ENCODE measurements at places on chromosomes 11 and 22.

DNA sequence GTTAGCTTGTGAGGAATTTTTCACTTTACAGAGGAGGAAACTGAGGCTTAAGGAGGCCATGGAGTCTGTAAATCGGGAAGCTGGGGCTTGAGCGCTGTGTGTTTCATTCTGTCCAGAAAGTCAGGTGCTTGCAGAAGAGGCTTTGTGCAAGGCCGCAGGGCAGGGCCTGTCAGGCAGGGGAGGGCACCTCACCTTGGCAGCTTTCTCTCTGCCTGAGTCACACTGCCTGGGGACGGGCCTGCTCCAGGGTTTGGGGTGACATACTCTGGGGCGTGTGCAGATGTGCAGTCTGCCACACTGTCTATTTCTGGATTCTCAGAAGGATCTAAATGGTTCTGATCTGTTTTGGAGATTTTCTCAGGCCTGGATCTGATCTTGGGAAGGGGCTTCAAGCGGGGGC is 8.4 kb downstream of the INCENP start:
- no peak for DNase-seq

DNA sequence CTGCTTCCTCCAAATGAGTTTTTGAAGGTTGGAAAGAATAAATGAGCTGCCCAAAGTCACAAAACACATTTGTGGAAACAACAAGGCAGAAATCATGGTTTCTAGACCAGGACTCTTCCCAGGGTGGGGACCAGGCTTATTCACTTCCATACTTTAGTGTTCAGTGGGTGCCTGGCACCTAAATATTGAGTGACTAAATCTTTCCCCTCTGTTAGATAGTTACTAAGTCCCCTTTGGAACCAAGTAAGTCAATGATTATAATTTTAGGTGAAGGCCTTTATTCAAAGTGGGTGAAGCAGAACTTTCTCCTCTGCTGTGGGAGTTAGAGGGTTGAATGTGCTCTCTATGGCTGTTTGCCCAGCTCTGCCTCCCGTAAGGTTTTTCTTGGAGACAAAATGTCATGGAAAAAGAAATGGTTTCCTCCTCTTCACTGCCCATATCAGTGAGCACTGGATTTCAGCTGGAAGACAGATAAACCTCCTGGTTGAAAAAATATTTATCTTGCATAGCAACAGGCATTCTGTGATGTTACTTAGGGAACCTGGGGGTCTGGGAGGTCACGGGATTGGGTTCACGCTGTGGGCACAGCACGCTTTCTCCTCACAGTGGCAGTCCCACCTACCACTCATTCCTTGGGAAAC is 117.8 kb downstream of the CCDC81 start:
- DNase-seq, result no peak

GRCh38 chr11:122618927-122619326 is 36.6 kb upstream of the UBASH3B start:
- no peak for DNase-seq

- no peak for DNase-seq
Observed at GRCh38 chr11:13939961-13940906, 22.3 kb upstream of the SPON1 start.

DNA sequence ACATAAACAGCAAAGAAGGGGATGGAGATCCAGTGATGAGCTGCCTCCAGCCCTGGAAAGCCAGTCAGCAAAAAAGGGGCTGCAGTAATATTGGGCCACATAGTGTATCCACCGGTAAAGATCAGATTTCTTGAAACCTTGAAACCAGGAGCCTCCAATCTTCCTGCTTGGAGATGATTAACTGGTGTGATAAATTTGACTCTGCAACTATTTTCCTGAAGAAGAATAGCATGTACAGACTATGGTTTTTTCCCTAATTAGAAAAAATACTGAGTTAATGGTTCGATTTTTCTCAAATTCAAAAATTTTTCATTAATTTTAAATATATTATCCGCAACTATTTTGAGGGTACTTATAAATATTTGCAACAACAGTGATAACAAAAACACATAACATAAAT is at the start of gene OR51B2:
Gene OR51B2 (minus strand): TSS at position 101 of the 400 bp plus-strand sequence. CDS start 0 bp downstream, at position 101.
- no peak for DNase-seq

- no peak for DNase-seq
Observed at GRCh38 chr11:108916290-108916689, 251.4 kb downstream of the DDX10 start.

- DNase-seq, result peak; percentile 15
Observed at GRCh38 chr11:105670811-105671210, 60.9 kb downstream of the GRIA4 start.

DNA sequence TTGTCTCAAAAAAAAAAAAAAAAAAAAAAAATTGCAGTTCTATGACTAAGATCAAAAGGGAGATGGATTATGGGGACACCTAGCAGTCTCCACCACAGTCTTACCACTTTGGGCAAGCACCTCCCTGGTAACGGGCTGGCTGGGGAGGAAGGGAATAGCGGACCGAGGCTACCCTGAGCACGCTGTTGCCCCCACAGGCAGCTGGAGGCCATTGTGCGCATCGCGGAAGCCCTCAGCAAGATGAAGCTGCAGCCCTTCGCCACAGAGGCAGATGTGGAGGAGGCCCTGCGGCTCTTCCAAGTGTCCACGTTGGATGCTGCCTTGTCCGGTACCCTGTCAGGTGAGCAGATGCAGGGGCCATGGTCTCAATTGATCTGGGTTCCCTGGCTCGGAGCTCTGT is 21.2 kb downstream of the MCM5 start:
- no peak for DNase-seq

DNA sequence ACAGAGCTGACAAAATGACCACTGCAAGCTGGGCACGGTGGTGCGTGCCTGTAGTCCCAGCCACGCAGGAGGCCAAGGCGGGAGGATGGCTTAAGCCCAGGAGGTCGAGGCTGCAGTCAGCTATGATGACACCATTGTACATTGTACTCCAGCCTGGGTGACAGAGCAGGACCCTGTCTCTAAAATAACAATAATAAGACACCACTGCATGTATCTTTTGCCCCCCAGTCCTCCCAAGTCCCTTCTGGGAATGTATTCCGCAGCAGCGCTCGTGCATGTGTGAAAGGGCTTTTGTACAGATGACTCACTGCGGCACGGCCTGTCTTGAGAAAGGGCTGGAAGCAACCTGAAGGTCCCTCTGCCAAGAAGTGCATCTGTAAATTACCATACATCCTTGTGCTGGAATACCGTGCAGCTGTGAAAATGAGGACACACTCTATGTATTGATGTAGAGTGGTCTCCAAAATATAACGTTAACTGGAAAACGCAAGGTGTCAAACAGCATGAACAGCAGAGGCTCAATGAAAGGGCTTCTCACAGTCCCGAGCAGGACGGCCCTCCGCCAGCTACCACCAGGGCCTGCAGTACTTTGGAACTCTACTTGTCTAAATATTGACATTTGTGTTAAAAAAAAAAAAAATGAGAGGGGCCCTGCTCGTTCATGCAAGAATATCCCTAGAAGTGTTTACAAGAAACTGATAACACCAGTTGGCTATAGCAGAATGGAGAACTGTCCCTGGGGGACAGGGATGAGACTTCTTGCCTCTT is 9.0 kb upstream of the CDC42EP2 start:
- no peak for DNase-seq

DNA sequence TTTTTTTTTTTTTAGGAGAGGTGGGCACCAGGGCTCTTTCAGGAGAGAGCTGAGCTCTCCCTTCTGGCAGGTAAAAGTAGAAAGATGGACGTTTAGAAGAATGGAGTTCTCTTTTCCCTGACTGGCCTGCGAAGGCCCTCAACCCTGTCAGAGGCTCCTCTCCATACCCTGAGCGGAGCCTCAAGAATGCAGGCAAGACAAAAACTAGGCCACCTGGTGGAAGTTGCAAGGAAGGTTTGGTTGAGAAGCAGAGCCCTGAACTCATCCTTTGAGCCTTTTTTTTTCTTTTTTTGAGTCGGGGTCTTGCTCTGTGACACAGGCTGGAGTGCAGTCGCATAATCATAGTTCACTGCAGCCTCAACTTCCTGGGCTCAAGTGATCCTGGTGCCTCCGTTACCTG is 1.4 kb downstream of the OTOG start:
- no peak for DNase-seq

DNA sequence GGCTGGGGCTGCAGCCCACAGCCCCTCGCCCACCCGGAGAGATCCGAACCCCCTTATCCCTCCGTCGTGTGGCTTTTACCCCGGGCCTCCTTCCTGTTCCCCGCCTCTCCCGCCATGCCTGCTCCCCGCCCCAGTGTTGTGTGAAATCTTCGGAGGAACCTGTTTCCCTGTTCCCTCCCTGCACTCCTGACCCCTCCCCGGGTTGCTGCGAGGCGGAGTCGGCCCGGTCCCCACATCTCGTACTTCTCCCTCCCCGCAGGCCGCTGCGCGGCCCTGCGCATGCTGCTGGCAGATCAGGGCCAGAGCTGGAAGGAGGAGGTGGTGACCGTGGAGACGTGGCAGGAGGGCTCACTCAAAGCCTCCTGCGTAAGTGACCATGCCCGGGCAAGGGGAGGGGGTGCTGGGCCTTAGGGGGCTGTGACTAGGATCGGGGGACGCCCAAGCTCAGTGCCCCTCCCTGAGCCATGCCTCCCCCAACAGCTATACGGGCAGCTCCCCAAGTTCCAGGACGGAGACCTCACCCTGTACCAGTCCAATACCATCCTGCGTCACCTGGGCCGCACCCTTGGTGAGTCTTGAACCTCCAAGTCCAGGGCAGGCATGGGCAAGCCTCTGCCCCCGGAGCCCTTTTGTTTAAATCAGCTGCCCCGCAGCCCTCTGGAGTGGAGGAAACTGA is 731 bp downstream of the GSTP1 start:
- DNase-seq, result no peak

- no peak for DNase-seq
Observed at GRCh38 chr11:117730208-117730800, 66.7 kb downstream of the DSCAML1 start.

- no peak for DNase-seq
Observed at GRCh38 chr11:116207019-116207418, 565.8 kb downstream of the BUD13 start.

All from NCI-H2029 (cell line).